Stimulated activated CD8-positive, alpha-beta memory T cell treated with anti-CD3 and anti-CD28 coated beads, Interleukin-7, amount 100 ng/mL, for 4 hours (primary cell): ENCODE measurements at places on chromosomes 7 and 10.
A peak's percentile ranks its signal among the peaks of the same experiment; 100 is the strongest.

DNA sequence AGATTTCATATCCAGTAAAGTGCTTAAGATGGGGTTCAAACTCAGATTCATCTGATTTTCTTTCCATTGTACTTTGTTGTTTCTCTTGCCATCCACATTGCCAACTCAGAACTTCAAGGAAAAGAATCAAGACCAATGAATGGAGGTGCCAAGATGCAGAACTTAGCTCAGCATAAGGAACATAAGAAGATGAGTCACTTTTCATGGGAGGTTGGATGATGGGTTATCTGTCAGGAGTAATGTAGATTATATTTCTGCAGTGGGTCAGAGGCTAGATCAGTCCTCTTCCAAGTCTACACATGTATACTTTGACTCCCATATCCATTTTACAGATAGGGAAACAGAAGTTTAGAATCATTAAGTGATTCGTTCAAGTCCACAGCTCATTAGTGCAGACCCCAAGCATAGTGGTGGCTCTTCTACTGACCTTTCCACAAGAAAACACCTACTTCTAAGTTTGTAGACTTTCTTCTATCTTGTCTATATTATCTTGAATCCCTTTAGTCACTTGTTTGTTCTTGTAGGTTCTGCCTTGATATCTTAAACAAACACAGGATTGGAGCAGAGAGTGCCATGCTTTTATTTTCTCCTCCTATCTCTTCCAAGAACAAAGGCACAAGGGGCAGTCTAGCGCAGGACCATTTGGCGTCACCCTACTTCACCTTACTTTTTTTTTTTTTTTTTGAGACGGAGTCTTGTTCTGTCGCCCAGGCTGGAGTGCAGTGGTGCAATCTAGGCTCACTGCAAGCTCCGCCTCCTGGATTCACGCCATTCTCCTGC, 14.0 kb upstream of the ADD3 start:
- no peak for DNase-seq

GRCh38 chr7:92156990-92157389, 22.0 kb downstream of the LRRD1 start:
- DNase-seq, result no peak

DNA sequence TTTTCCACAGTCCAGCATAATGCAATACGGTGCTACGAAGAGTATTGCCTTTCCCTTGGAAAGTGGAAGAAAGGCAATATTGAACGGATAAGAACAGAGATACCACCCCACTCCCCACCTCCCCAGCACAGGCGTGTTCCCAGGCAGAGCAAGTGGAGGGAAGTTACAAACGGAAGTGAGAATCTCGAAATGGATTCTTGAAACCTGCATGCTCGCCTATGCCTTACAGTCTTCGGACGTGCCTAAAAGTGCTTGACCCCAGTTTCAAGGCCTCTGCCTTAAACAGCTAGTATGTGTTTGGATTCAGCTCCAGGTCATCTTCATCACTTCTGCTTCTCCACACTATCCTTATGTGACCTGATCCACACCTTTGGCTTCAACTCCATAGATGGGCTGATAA, 35.0 kb upstream of the USP6NL start:
- DNase-seq, result no peak

- DNase-seq, result no peak
Measured at GRCh38 chr7:79452032-79452494, 1.4 kb downstream of the MAGI2 start.

DNA sequence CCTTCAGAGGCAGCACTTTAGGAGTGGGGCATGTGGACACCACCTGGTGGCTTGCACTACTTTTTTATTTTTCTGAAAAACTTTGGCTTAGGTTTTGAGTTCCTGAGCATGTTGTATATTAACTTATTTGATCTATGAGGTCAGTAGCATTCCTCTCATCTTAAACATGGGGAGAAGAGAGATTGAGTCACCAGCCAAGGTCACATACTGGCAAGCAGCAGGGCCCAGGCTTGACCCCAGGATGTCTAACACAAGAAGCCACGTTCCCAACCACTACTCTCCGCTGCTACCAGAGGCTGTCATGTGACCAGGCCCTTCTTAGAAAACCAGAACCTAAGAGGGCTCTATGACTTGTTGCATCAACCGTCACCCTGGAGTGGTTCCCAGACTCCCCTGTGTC, 210.3 kb upstream of the GPR26 start:
- no peak for DNase-seq

GRCh38 chr10:96585736-96586418, 935 bp downstream of the TM9SF3 start:
- no peak for DNase-seq

DNA sequence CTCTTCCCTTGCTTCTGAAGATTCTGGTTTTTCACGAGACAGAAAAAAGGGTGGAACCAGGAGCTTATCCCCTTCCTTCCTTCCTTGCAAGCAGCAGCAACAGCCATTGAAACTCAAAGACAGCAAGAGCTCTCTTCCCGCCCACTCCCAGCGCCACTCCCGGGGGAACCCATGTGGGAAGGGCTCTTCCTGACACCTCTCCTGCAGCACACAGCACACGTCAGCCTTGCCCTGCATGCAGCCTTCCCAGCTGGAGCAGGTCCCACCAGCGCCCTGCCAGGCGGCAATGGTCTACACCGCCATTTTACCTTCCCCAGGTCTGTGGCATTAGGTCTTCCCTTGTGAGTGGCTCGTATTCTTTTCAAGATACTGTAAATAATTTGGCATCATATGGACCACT, 161.8 kb downstream of the MGMT start:
- no peak for DNase-seq

GRCh38 chr7:102279537-102280400, 6.9 kb upstream of the SH2B2 start:
- DNase-seq, result peak; percentile 33

DNA sequence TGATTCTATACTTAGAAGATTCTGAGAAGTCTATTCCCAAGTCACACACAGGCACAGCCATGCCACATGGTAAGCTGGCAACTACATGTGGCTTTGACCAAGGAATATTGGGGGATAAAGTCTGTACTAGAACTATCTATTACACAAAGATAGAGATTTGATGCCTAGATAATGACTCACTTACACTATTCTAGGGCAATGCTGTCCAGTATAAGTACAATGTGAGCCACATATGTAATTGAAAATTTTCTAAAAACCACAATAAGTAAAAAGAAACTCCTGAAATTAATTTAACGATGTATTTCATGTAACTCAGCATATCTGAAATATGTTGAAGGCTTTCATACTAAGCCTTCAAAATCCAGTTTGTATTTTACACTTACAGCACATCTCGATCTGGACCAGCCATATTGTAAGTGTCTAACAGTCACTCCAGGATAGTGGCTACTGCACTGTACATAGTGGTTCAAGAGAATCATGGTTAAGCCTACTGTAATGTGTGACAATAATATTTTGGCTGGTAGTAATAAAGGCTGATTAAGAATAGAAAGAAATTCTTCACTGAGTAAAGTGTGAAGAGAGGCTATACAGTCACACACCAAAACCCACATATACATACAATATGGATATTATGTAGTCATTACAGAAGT, 62.8 kb downstream of the RTKN2 start:
- DNase-seq, result no peak

DNA sequence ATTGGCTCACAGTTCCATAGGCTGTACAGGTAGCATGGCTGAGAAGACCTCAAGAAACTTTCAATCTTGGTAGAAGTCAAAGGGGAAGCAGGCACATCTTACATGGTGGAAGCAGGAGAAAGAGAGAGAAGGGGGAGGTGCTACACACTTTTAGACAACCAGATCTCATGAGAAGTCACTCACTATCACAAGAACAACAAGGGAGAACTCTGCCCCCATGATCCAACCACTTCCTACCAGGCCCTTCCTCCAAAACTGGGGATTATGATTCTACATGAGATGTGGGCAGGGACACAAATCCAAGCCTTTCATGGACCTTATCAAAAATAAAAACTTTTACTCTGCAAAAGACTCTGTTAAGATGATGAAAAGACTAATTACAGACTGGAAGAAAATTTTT, 183.2 kb upstream of the TRIM24 start:
- no peak for DNase-seq

- DNase-seq, result no peak
Measured at GRCh38 chr7:112622159-112622715, 141.4 kb downstream of the LSMEM1 start.

DNA sequence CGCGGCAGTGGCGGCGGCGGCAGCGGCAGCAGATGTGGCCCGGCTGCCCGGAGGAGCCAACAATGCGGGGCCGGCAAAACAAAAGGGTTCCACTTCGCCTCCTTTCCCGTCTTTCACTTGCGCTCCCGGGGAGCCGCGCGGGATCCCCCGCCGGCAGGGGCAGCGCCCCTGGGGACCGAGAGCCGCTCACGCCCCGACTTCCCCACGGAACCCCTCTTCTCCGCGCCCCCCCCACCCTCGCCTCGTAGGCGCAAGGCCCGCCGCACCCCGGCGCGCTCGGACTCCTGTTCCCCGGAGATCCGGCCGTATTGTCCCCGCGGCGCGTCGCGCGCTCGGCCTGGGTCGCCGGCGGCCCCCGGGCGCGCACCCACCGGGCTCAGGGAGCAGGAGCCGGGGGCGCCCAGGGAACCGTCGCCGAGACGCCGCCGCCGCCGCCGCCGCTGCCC, 854 bp downstream of the CTBP2 start:
- no peak for DNase-seq

DNA sequence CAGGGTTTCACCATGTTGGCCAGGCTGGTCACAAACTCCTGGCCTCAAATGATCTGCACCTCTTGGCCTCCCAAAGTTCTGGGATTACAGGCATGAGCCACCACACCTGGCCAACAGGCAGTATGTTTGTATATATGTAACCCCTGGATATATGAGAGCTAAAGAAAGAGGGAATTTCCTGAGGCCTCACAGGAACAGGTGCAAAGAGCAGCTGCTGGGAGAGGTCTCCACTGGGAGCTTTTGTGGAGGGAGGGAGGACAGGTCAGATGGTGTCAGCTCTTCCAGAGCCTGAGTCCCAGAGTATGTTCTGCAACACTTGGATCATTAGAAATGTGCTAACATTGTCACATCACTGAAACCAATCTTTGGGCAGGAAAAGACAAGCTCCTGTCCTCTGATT, 110.1 kb upstream of the KIF5B start:
- DNase-seq, result no peak

GRCh38 chr7:29405891-29406290, 157.7 kb upstream of the PRR15 start:
- DNase-seq, result no peak

- no peak for DNase-seq
Measured at GRCh38 chr10:72234560-72235095, 18.6 kb upstream of the ASCC1 start.

GRCh38 chr7:43612599-43613589, 30.0 kb downstream of the STK17A start:
- DNase-seq, result no peak

GRCh38 chr10:4662576-4663161, 163.3 kb upstream of the AKR1E2 start:
- DNase-seq, result no peak

GRCh38 chr10:77444041-77444440, 193.6 kb downstream of the KCNMA1 start:
- DNase-seq, result no peak

- DNase-seq, result no peak
Measured at GRCh38 chr7:25894002-25894901, 257.7 kb upstream of the NFE2L3 start.

DNA sequence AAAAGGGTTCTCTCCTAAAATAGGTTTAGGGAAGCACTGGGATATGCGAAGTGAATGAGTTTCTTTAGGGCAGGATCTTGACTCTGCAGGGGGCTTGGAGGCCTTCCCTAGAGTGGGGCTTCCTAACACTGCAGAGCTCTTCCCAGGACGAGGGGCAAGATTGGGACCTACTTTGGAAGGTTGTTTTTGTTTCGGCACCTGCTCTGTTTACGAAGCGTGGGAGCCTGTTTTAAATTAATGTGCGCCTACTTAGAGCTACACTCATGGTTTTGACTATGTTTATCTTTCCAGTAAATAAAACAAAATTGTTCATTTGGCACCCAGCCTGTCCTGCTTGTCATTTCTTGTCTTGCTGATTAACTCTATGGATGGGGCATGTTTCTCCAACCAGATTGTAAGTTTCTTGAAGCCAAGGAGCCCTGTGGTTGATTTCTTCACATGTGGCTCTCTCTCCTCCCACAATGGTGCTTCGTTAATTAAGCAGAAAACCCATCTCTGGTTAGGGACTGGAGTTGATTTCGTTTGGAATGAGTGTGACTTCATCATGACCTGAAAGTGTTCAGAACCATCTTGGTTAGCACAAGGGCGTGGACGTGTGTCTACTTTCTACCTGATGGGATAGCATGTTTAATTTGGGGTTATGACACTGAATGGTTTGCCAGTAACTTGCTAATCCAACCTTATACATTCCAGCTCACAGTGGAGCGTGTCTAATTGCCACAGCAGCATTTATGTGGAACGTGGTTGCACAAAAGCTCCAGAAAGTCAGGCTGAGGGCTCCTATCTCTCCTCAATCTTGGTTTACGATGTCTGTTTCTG, 98.1 kb downstream of the TCF7L2 start:
- no peak for DNase-seq

GRCh38 chr7:97179454-97180104, 62.1 kb downstream of the SDHAF3 start:
- DNase-seq, result peak; percentile 11

DNA sequence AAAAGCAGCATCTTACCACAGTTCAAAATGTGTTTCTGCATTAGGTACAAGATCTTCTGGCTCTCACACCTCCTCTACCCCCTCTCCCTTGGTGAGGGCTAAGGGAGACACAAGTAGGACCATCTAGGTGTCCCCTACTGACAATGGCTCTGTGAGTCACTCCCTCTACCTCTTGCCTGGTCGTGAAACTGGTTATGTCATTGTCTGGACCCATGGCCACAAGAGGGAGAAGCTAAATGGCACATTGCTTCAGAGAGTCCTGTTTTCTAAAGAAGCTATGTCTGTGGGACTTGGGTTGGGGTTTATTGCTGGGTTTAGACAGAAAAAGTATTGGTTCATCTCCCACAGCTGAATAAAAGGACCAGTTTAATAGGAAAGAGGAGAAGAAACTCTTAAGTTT, 4.0 kb upstream of the PLXNA4 start:
- DNase-seq, result no peak

DNA sequence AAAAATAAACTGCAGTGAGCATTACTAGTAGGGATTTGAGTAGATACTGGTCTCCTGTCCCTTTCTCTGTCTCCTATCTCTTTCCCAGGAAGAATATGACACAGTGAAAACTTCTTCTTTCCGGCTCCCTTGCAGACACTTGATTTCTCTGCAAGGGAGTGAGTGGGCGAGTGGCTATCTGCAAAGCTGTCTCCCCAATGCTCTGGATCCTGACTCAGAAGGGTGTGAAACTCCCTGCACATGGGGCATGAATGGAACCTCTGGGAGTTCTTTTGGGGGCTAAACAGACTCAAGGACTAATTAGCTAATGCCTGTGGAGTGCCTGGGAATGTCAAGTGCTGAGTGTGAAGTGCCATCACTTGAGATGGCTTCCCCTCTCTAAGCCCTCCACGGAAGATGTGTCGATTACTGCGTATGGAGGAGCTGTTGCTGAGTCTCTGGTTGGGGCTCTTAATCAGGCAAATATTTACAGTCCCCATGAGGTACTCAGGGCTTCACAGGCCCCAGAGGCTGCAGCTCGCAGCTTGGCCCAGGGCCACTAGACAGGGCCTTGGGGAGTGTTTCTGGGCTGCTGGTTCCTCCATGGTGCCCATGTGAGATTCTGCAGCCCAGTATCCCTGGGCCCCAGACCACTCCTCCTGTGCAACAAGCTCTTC, 139.8 kb downstream of the RPS24 start:
- DNase-seq, result no peak

- no peak for DNase-seq
Measured at GRCh38 chr7:101947899-101948298, 130.5 kb downstream of the CUX1 start.
